ENCODE measurements at places on chromosomes 4 and X. TPM values are rescaled to one million over a fixed set of nuclear protein-coding genes. Genes with fewer than 3 reads are reported as not detected.

NUDT10 gene
- not detected for total RNA-seq

DNA sequence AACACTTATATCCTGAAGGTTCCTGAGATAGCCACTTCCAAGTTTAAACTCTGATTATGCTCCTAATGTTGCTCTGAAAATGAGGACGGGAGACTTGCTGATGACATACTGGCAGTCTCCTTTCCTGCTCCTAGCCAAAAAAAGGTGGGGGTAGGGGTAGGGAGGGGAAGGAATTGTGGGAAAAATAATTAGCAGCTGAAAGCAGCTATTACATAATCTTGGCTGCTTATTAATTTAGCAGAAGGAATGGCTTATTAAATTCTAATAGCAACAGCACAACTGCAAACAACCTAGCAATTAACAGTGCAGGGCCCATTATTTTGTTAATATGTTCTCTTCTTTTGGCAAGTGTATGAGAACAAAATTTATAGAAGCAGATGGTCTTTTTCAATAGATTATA is 2.0 kb upstream of the AP1S2 start:
- DNase-seq, result no peak

- no peak for DNase-seq
Measured at GRCh38 chr4:68324519-68325262, 25.2 kb downstream of the YTHDC1 start.

MED14 gene
- total RNA-seq, result 44.0 TPM

DNA sequence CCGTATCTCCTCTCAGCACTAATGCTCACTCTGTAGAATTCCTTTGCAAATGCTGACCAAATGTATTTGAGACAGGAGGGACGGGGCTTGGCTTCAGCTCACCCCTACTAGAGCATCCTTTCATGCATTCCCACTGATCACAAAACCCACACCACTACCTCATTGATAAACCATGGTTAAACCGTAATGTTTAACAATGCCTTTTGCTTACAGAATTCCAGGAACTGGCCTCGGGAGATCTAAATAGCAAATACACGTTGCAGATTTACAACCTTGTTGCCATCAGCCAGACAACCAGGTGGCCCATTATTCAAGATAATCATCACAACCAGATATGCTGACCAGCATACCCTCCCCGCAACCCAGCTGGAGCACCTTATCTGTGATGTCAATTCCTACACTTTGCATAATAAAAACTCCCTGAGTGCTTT is 391.9 kb downstream of the KCTD8 start:
- DNase-seq, result peak; percentile 2

IBSP gene
- total RNA-seq, result not detected

DNA sequence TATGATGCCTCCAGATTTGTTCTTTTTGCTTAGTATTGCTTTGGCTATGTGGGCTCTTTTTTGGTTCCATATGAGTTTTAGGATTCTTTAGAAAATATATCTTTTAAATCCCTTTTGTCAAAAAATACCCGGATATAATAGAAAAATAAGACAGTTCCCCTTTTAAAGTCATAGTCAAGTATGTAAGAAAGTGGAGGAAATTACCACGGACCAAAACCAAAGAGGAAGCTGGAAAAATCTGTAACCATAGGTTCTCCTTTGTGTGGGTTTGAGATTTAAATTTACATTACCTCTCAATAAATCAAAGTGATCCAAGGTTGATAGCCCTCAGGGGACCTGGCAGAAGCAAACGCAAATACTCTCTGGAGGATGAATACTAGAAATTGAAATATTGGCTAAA is 58.3 kb upstream of the PACRGL start:
- no peak for DNase-seq

LNX1 gene
- total RNA-seq, result 9.3 TPM

DNA sequence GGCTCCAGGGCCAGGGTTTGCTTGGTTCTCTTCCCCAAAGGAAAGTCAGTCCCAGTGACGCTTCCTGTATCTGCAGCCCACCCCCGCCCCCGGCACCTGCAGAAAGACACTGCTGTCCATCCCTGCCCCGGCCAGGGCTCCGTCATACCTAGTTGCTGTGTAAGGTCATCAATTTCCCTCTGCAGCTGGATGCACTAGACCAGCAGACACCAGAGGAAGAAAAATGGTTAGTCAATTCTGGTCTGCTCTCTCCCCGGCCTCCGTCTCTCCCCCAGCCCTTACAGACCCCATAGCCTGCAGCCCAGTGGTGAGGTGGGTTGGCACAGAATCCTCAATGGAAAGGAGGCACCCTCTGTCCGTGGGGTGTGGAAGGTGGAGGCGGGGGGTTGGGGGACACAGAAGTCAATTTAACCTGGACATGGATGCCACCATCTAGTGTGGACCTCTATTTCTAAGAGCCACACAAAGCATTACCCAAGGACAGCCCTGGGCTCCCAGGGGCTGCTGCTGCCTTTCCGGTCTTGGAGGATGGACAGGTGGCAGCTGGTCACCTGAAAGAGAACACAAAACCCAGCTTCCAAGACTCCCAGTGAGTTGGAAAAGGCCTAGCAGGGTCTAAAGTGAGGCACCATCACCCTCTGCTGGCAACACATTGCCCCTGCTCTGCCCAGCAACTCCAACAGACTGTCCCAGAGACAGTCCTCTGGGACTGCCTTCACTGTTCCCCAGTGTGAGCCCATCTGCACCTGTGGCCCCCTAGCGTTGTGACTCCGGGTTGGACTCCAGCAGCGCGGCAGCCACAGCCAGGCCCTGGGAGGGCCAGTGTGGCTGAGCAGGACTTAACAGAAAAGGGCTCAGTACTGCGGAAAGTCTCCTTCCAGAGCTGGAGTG is 40.2 kb upstream of the NHSL2 start:
- peak; percentile 44 for DNase-seq

DNA sequence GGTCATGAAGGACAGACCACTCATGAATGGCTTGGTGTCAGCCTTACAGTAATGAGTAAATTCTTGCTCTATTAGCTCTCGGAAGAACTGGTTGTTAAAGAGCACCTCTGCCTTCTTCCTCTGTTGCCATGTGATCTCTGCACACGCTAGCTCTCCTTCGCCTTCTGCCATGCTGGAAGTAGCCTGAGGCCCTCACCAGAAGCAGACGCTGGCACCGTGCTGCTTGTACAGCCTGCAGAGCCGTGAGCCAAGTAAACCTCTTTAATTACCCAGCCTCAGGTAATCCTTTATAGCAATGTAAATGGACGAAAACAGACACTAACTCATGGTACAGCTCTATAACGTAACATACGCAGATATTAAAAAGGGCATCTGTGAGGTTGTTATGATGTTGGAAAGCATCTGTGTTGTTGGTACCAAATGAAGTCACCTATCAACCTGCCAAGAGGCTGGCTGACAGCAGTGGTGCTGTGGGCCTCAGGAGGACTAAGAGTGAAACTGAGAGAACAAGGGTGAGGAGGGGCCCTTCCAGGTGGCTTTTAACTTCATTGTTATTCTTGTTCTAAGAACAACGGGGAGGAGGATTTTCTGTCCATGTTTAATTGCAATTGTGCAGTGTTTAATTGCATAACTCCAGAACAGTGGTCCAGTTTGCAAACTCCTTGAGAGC is 69.2 kb downstream of the CRMP1 start:
- DNase-seq, result no peak

IQCM gene
- not detected for total RNA-seq

- DNase-seq, result no peak
Measured at GRCh38 chr4:7191546-7192251, 639 bp upstream of the SORCS2 start.

GRCh38 chr4:150960818-150961217 is 54.3 kb downstream of the LRBA start:
- no peak for DNase-seq

GRCh38 chr4:173211838-173212237 is 43.2 kb downstream of the GALNT7 start:
- no peak for DNase-seq

GRCh38 chr4:172412851-172413580 is 599.8 kb downstream of the GALNTL6 start:
- no peak for DNase-seq

DNA sequence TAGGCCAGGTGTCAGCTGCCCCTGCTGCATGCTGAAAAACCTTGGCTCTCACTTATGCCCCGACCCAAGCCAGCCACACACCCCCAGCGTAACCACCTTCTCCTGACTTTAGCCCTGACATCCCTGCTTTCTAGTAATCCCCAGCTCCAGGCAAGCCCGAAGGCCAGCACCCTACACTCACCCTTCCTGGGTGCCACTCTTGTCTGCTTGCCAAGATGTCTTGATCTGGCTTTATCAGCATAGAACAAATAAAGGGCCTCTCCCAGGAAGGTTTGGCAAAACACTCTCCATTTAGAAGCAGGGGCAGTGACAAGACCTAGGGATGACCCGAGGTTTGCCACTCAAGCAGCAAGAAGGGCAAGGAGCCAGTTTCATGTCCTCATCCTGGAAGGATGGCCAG is 6.8 kb upstream of the MAP9 start:
- no peak for DNase-seq

- DNase-seq, result no peak
Measured at GRCh38 chr4:80587871-80588385, 252.4 kb downstream of the CFAP299 start.

DNA sequence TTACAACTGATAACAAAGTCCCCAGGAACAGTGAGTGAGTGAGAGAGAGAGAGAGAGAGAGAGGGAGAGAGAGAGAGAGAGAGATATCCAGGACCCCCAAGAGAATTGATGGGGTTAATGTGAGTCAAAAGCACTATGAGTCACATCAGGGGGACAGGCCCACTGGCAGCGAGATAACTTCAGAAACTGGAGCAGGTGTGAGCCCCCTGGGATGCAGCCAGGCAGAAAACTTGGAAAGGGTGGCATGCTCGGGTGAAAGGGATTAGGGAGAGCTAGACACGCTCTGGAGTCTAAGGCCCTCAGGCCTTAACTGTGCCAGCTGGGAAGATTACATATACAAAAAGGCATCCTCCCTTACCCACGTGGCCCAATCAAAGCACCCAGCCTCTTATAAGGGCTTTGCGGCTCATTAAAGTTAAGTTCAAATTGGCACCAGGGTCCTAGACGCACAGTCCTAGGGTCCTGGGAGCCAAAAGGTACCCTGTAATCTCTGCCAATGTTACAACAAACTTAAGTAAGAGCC is 841 bp downstream of the ACOT9 start:
- peak; percentile 12 for DNase-seq

GATB gene
- 29.6 TPM for total RNA-seq

GRCh38 chrX:43493756-43494155 is 162.3 kb upstream of the MAOA start:
- no peak for DNase-seq

DNA sequence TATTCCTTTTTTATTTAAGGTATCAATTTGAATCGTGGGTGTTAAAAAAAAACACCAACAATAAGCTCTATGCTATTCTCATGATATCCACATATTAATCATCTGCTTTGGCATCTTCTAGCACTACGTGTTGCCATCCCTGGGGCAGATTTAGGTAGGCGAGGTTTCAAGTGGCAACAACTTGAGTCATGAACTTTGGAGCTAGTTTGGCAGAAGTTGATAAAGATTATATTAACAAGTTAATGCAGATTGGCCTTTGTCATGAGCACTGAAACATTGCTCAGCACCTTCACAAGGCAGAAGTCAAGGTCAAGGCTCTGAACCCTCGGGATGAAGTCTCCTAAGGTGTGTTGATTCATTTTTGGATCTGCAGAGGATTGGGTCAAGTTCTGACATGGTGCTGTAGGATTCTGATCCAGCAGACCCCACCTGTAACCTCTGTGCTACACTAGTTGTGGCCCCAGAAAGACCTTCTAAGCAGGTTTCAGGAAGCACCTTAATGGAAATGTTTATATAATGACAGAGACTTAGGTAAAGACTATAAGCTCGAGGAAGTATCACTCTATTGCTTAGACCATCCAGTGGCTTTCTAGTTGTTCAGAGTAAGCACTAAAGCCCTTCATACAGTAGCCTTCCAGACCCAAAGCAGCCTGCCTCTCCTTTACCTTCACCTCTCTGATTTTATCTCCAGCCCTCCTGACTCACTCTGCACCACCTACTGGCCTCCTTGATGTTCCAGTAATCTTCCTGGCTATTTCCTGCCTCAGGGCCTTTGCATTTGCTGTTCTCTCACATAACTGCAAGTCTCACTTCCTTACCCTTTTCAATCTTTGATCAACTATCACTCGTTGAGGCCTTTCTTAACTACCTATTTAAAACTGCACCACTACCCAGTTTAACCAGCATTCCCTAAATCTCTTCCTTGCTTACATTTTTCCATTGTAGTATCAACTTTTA is 117.0 kb upstream of the SLC4A4 start:
- DNase-seq, result no peak

- no peak for DNase-seq
Measured at GRCh38 chrX:150293311-150294013, 69.7 kb upstream of the MAMLD1 start.

- DNase-seq, result no peak
Measured at GRCh38 chr4:140944572-140944971, 188.4 kb upstream of the TBC1D9 start.

- DNase-seq, result no peak
Measured at GRCh38 chr4:88021824-88022223, 14.4 kb downstream of the PKD2 start.

PAK3 gene
- not detected for total RNA-seq

- DNase-seq, result no peak
Measured at GRCh38 chrX:117996408-117996807, 120.2 kb downstream of the KLHL13 start.

FHL1 gene
- 0.16 TPM for total RNA-seq

Measured in Caco-2 (cell line).